A549 treated with dexamethasone at 1 μM for 4 hours (cell line): ENCODE measurements at places on chromosomes 7 and 10. TPM values are rescaled to one million over a fixed set of nuclear protein-coding genes. Genes with fewer than 3 reads are reported as not detected.

SRRM3 gene
- total RNA-seq, result 9.5 to 13.5 TPM (median 11.7 TPM) in 5 replicates

FBXL13 gene
- total RNA-seq, result 0.09 to 0.62 TPM (median 0.31 TPM) in 5 replicates

CHRM2 gene
- not detected in 5 replicates for total RNA-seq

RALA gene
- total RNA-seq, result 29.1 to 42.2 TPM (median 32.2 TPM) in 5 replicates

CHST15 gene
- 6.3 to 8.9 TPM (median 8.0 TPM) in 5 replicates for total RNA-seq

SUN3 gene
- total RNA-seq, result 0.13 to 0.16 TPM in 2 of 5 replicates, not detected in the others

ZNF746 gene
- total RNA-seq, result 13.8 to 21.9 TPM (median 19.7 TPM) in 5 replicates

GPR37 gene
- total RNA-seq, result 0.54 to 0.66 TPM (median 0.59 TPM) in 5 replicates

CRHR2 gene
- total RNA-seq, result 0.05 to 0.07 TPM (median 0.05 TPM) in 4 of 5 replicates, not detected in the other

FOXI2 gene
- total RNA-seq, result not detected in 5 replicates

GNAT3 gene
- not detected in 5 replicates for total RNA-seq
